ENCODE measurements at places on chromosomes 16 and 17.

DNA sequence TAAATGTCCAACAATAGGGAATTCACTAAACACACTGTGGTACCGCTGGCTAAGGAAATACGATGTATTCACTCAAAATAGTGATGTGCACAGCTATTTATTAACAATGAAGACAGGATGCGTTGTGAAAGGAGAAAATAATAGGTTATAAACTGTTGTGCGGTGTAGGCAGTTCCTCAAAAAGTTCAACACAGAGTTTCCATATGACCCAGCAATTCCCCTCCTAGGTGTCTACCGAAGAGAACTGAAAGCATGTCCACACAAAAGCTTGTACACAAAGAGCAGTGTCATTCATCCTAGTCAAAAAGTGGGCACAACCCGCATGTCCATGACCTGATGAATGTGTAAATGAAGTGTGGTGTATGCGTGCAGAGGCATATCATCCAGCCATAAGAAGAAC, 1.2 kb upstream of the CES1 start:
- no peak for DNase-seq

GRCh38 chr17:75459590-75460267, 3.3 kb downstream of the TMEM94 start:
- no peak for DNase-seq

- no peak for DNase-seq
Measured at GRCh38 chr16:88355389-88356123, 27.2 kb upstream of the ZNF469 start.

DNA sequence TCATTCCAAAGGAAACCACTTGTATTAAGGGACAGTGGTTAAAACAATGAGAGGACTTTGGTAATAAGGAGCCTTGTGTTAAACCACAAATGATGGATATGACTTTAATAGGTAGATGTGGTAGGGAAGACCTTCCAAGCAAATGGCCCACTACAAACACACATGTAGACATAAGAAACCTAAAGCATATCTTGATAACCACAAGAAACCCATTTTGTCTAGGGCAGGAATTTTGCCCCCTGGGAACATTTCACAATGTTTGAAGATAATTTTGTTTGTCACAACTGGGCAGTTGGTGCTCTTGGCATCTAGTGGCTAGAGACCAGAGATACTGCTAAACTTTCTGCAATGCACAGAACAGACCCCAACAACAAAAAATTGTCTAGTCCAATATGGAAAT, 25.8 kb downstream of the KCNJ2 start:
- no peak for DNase-seq

DNA sequence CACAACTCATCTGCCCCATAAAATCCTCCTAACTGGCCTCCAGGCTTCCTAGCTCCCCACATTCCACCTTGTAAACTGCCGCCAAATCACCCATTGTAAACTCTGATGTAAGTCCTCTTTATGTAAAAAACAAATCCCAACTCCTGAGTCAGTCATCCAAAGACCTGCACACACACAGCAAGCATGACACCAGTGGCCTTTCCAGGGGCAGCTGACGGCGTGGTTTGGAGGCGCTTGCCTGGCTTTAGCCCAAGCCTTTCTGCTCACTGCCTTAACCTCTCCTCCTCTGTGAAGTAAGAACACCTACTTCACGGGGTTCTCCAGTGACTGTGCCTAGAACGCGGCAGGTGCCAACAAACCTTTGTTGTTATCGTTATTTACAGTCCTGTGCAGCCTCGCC, 14.0 kb downstream of the UBE2O start:
- no peak for DNase-seq

DNA sequence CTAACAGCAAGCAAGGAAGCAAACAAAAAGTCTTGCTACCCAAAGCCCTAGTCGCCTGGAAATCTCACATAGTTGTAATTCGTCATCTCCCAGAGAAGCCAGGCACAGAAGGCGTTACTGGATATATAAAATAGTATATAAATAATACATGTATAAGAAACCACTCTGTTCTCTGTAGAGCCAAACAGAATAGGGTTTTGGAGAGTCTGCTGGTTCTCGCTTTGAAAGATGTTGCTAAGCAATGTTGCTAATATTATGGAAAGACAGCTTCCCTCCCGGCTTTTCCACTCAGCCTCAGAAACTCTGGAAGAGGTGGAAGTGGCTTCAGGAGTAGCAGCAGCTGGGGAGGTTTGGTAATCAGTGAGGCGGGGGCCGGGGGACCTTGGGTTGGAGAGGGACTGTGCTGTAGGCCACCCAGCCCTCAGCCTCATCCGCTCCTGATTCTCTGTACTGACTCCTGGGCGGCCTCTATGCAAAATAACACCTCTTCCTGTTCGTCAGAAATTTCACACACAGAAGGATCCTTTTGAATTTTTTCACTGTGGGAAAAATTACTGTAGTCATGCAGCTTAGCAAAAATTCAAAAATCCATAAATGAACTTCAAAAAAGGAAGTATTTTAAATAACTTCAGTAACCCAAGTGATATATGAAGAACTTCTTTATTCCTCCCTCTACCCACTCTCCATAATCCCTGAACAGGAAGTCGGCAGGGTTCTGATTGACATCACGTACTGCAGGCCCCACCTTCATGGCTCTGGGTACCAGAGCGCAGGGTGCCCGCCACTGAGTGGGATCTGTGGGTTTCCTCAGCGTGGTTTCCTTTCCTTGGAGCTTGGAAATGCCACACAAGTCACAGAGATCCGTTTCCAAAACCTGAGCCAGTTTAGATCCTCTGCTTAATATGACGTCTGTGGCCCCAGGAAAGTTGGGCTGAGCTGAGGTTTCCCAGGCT, 51.4 kb downstream of the RAP1GAP2 start:
- no peak for DNase-seq

- DNase-seq: no peak
Measured at GRCh38 chr17:51853857-51854256, 304.7 kb downstream of the CA10 start.

Data from NCI-H2081 treated with DMSO at 0.1 percent for 48 hours (cell line).